ENCODE measurements at places on chromosomes 1 and 21.

DNA sequence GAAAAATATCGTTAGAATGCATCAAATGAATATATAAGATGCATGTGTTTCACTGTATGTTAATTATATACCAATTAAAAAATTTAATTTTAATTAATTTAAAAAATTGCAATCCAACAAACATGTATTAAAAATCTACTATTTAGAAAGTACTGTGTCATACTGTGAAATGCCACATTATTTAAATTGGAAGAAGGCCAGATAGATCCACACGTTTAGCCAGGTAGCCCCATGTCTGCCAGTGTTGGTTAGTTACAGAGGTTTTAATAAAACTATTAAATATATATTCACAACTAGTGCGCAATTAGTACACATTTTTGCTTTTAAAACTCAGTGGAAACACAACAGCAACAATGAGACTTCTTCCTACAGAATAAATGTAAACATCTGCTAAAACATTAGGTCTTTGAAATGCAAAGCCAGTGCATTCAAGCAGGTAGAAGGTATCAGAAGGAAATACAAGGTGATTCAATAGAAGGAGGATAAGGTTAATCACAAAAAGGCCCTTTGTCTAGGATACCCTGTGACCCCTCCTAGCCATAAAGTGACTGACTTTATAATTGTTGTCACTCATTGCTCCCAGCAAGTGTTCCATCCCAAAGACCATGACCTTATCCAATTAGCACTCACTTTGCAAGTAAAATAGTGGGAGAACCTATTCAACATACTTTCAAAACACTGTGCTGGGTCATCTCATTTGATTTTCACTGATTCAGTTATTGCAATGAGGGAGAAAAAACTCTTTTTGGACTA is 211.5 kb downstream of the TTLL7 start:
- DNase-seq = no peak

DNA sequence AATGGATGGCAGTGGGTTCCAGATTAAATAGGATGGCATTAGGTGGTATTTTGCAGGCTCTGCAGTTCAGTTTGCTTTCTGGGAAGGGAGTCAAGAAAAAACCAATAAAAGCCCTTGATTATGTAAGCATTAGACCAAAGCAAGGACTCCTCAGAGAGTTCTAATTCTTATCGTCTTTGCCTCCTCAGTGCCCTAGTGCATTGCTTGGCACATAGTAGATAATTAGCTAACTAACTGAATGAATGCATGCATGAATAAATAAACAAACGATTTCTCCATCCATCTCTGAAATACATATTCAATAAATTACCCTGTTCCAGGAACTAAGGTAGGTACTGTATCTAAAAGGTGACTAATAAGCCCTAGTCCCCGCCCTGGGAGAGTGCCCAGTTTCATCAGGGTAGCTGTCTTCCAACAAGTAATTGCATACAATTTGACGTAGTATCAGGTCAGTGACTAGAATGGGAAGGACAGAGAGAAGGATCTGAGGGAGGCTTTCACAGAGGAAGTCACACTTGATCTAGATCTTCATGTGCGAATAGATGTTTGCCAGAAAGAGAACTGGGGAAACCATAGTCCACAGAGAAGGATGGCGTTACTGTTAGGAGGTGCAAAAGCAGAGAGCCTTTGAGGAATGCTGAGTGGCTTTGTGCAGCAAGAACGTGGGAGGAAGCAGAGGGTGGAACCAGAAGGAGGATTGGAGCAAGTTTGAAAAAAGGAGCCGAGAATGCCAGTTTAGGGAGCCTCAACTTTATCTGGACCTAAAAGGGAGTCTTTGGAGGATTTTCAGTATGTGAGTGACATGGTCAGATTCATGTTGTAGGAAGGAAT is 111.4 kb downstream of the TBX19 start:
- no peak for DNase-seq

- no peak for DNase-seq
Measured at GRCh38 chr1:184164536-184164935, 113.0 kb downstream of the TSEN15 start.

GRCh38 chr1:94063379-94063778 is 57.6 kb downstream of the ABCA4 start:
- DNase-seq = no peak

- peak; percentile 49 for DNase-seq
Measured at GRCh38 chr1:61081686-61082310, 563 bp upstream of the NFIA start.

DNA sequence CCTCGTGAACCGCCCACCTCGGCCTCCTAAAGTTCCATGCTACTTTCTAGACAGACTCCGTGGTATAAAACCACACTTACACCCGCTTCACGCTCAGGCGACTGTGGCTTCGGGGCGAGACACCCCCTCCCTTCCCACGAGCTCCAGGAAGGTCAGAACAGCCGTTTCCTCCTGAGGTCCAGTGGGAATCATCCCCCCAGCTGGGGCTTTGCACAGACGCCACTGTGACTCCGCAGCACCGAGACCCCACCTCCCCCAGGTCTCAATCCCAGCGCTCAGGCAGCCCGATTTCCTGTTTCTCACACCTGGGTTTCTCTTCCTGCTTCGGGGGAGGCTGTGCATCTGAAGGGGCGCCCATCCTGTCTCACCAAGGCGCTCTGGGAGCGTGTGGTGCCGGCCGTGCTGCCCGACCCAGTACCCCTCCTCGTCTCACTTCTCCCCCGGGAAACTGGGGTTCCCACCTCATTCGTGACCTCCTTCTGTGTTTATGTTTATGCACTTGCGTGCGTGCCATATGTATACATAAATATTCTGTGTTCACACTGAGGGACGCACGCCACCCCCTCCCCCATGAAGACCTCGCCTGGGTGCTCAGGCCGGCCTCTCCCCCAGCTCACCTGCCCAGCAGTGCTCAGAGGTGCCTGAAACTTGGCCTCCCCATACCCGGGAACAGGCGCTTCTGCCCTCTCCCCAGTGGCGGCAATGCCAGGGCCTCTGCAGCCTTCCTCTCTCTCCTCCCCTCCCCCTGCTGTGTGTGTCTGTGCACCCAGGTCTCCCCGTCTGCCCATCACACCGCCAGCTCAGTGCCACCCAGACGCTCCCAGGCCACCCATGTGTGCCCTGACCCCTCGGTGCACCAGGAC is 14.6 kb downstream of the SLC35E2B start:
- DNase-seq = peak; percentile 52

- no peak for DNase-seq
Measured at GRCh38 chr1:39990428-39990827, 35.5 kb downstream of the MFSD2A start.

Data from T-helper 1 cell (primary cell).